Right ventricle myocardium inferior (tissue), 1 donor: ENCODE measurements at places on chromosomes 1 and 21. TPM values are rescaled to one million over a fixed set of nuclear protein-coding genes. Genes with fewer than 3 reads are reported as not detected.

The RNU5D-1 gene
- not detected for total RNA-seq

The TCP10L gene
- 2.6 TPM for total RNA-seq

The TRIM67 gene
- total RNA-seq, result 0.11 TPM

The VHLL gene
- total RNA-seq, result not detected

The CNN3 gene
- total RNA-seq, result 57.0 TPM

The SEMA4A gene
- 2.2 TPM for total RNA-seq

The NOS1AP gene
- total RNA-seq, result 3.5 TPM

The PDC gene
- not detected for total RNA-seq

The PLA2G2C gene
- total RNA-seq, result not detected

The OVAAL gene
- 2.0 TPM for total RNA-seq

The TMEM51 gene
- 4.7 TPM for total RNA-seq

The CLCA4 gene
- total RNA-seq, result not detected

The DNASE2B gene
- total RNA-seq, result not detected

The CFHR4 gene
- not detected for total RNA-seq

The FBXO2 gene
- 4.2 TPM for total RNA-seq

The SLC16A4 gene
- total RNA-seq, result 2.6 TPM

The PTPN14 gene
- total RNA-seq, result 23.0 TPM

The HLCS gene
- total RNA-seq, result 6.8 TPM

The FOXD3 gene
- 0.19 TPM for total RNA-seq

The KRTAP27-1 gene
- not detected for total RNA-seq

The RORC gene
- 11.3 TPM for total RNA-seq

The GRIK3 gene
- 0.65 TPM for total RNA-seq

The C1orf141 gene
- not detected for total RNA-seq
